ENCODE measurements at places on chromosomes 2 and 18.

DNA sequence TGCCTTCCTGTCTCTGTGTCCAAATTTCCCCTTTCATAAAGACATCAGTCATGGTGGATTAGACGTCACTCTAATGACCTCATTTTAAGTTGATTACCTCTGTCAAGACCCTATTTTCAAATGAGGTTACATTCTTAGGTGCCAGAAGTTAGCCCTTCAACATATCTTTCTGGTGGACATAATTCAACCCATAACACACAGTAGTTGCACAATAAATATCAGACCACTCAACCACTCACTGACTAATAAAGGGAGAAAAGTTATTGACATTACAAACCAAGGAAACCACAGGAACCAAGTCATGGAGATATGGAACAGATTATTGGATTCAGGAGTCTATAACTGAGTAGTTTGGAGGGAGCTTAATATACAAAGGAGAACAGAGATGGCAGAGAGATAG lies 377.4 kb upstream of the ACVR2A start:
- no peak for DNase-seq

DNA sequence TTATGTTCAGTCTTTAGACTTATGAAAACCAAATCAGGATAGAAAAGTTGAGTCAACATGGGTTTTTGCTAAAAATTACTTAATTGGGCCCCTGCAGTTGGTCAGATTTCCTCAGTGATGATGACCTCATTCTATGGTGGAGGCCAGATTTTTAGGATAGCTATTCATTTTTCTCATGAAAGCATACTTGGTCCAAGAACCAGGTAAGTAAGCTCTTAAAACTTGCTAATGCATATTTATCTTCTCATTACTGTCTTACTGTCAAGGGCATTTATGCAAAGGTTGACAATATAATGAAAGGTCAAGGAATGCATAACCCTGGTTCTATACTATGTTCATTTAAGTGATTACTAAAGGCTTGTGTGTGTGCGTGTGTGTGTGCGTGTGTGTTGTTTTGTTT lies 650.6 kb downstream of the SATB2 start:
- no peak for DNase-seq

GRCh38 chr2:96815326-96816126 lies 542 bp upstream of the CNNM3 start:
- DNase-seq, result no peak

DNA sequence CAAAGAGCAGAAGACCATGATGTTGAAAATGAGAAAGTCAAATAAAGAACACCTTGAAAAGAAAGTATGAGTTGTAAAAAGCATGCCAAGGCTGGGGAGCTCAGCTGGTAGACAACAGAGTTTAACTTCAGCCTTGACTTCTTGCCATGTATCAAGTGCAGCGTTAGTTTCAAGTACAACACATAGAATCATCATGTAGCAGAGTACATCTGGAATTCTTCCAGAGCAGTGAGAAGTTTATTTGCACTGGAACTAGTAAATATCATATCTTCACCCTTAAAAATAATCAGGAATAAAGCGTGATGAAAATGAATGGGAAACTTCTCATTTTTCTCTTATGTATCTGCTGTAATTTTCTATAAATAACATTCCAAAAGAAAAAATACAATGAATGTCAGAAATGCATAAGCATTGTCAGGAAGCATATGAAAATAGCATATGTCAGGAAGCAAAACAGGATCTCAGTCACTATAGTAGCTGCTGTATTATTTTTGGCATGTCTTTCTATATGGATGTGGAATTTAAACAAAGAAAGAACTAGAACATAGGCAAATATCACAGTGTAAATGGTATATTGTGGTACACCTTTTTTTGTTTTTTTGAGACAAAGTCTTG lies 10.1 kb upstream of the SULT1C4 start:
- DNase-seq, result no peak

- DNase-seq, result no peak
These were observed 60.6 kb downstream of the CTIF start for GRCh38 chr18:48599391-48599790.

DNA sequence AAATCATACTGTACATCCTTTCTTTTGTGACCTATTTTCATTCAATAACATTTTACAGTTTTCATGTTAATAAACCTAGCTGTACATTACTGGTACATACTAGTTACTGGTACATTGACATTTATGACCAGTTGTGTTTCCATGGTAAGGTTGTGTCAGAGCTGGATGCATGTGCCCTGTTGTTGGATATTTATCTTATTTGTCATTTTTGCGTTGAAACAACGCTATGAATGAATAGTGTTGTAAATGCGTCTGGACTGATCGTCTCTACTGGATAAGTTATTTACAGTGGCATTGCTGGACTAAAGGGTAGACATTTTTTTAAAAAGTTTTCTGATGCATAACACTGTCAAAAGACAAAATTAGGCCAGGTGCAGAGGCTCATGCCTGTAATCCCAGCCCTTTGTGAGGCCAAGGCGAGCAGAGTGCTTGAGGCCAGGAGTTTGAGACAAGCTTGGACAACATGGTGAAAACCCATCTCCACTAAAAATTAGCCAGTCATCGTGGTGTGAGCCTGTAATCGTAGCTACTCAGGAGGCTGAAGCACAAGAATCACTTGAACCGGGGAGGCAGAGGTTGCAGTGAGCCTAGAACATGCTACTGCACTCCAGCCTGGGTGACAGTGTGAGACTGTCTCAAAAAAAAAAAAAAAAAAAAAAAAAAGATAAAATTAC lies 40.2 kb downstream of the MCFD2 start:
- DNase-seq, result no peak

DNA sequence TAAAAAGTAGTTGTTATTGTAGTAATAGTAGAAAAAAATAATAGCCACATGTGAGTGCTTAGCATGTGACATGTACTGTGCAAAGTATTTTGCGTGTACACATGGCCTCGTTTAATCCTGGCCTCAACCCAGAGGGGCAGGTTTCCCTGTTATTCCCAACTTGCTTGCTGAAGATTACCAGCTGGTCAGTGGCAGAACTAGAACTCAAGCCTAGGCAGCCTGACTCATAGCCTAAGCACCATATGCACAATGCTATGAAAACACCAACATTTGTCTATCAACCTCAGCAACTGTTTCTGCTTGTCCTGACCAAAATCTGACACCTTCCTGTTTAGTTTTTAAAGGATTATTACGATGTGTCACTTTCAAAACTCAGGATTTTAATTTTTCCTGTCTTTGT lies 234.9 kb upstream of the SMAD7 start:
- DNase-seq, result no peak

- DNase-seq, result no peak
These were observed 47.2 kb upstream of the CDC42EP3 start for GRCh38 chr2:37718515-37719161.

GRCh38 chr2:239441261-239442078 lies 40.6 kb upstream of the HDAC4 start:
- no peak for DNase-seq

DNA sequence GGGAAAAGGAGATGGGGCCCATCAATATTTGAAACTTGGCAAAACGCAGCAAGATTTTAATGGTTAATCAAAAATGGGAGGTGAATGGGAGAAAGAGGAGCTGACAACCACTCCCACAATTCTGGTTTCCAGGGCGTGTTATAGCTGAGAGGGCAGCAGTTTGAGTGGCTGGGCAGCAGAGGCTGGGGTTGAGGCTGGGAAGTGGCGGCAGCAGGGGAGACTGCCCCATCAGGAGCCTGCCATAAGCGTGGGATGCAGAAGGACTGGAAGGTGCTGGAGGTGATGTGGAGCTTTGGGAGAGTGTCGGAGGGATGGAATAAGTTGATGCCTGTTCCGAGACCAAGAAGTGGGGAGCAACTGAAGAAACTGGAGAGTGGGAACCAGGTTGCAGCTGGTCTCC lies 48.9 kb upstream of the SH3RF3 start:
- no peak for DNase-seq

- DNase-seq, result no peak
These were observed 49.9 kb downstream of the RAB31 start for GRCh38 chr18:9757827-9758621.

DNA sequence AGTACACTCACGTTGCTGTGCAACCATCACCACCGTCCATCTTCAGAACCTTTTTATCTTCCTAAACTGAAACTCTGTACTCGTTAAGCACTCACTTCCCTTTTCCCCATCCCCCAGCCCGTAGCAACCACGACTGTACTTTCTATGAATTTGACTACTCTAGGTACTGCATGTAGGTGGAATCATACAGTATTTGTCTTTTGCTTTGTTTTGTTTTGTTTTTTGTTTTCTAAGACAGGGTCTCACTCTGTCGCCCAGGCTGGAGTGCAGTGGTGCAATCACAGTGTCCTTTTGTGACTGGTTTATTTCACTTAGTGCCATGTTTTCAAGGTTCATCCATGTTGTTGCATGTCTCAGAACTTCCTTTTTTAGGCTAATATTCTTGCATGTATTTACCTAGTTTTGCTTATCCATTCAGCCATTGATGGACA lies 7.0 kb upstream of the TYMS start:
- DNase-seq, result no peak

- no peak for DNase-seq
These were observed 19.6 kb upstream of the CREB1 start for GRCh38 chr2:207510148-207510547.

DNA sequence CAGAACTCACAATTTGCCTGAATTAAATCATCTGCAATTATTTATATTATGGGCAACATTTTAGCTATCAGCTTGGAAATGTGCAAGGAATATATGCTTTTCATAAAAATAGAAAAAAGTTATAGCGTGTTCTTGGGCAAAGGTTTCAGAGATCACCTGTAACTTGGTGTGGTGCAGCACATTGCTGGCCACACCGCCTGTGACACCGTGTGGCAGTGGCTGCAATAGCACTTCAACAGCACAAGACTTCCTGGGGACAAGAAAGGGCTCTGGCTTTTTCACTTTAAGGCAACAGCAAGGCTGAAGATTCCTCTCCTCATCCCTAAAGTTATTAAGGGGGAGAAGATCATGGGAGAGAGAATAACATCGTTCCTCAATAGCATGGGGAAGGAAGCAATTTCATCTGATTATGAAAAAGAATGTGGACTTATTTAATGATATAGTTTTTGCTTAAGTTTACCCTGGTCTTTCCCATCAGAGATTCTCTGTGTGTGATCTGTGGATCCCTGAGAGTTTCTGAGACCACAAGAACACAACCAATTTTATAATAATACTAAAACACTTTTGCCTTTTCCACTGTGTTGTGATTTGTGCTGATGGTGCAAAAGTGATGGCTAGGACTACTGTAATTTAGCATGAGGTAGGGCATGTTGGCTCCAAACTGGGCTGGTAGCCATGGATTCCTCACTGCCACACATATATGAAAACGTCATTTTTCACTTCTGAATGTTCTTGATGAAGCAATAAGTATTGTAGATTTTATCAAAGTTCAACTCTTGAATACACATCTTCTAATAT lies 15.0 kb upstream of the SERPINB3 start:
- DNase-seq, result no peak

DNA sequence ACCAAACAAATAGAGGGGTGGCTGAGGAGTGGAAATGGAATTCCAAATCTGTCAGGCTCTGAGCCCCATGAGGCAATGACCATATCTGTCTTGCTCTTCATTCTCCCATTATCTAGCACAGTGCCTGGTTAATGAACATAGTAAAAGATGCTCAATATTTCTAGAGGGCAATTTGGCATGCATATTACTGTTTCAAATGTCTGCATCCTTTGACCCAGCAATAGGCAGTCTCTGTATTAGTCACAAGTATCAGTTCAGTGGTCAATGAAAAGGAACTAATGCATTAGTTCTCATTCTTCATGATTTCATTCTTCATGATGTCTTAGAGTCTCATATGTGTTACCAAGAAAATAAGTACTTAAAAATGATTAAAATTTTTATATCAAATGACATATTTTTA lies 28.4 kb upstream of the MALL start:
- no peak for DNase-seq

GRCh38 chr2:9737053-9737875 lies 106.0 kb upstream of the TAF1B start:
- DNase-seq, result no peak

DNA sequence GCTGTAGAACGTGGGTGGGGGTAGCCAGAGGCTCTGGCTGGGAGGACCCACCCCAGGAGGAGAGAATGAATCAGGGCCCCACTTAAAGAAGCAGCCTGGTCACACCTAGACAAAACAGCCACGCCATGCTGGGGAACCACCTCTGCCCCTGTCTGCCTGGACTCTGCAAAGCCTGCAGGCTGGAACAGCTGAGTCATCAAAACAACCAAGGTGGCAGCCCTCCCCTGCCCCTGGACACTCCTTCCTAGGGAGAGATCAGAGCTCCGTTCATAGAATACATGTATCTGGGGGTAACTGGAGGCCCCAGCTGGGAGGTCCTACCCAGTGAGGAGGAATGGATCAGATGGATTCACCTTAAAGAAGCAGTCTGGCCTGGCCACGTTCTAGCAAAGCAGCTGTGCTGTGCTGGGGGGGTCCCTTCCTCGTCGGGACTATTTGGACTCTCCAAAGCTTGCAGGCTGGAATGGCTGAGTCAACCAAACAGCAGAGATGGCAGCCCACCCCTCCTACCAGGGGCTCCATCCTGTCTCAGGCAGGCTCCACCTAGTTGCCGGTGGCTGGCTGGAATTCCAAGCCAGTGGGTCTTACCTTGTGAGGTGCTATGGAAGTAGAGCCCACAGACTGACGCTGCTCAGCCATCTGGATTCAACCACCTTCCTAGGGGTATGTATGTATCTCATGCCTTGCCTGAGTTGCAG lies 50.5 kb upstream of the NT5C1B start:
- DNase-seq, result no peak

GRCh38 chr2:3611589-3611988 lies 16.7 kb downstream of the COLEC11 start:
- DNase-seq, result no peak
